ENCODE measurements at places on chromosomes 7 and 10. TPM values are rescaled to one million over a fixed set of nuclear protein-coding genes. Genes with fewer than 3 reads are reported as not detected.

Gene SPDYE5
- not detected for total RNA-seq

Gene MACC1
- under 0.01 TPM for total RNA-seq

Gene SRRT
- total RNA-seq = 53.6 TPM

Gene TFPI2
- 58.6 TPM for total RNA-seq

Gene DLX5
- not detected for total RNA-seq

Gene RAMP3
- total RNA-seq = not detected

Gene CFTR
- not detected for total RNA-seq

Gene IL15RA
- total RNA-seq = 12.5 TPM

Gene IL2RA
- not detected for total RNA-seq

Gene DNAH11
- total RNA-seq = not detected

Gene PSD
- 12.1 TPM for total RNA-seq

Gene FLNC
- 168 TPM for total RNA-seq

Gene NRAP
- total RNA-seq = not detected

Gene ATAD1
- total RNA-seq = 30.3 TPM

Gene PTPN20
- 1.0 TPM for total RNA-seq

Gene EFCAB10
- not detected for total RNA-seq

Gene ERV3-1
- total RNA-seq = 8.4 TPM

Gene ZC3HAV1L
- total RNA-seq = 21.4 TPM

Gene SEC31B
- 2.0 TPM for total RNA-seq

Gene SLC37A3
- 33.5 TPM for total RNA-seq

Gene MMRN2
- total RNA-seq = 0.70 TPM

Gene NOD1
- 10.0 TPM for total RNA-seq

Gene RASA4B
- 10.6 TPM for total RNA-seq

Gene CFAP69
- 0.17 TPM for total RNA-seq

Gene TMEM273
- total RNA-seq = not detected

Gene FKBP9
- 351 TPM for total RNA-seq

Gene NRCAM
- 31.8 TPM for total RNA-seq

Gene WASHC2C
- total RNA-seq = 24.5 TPM

Gene PRR15
- 112 TPM for total RNA-seq

Gene CLDN3
- not detected for total RNA-seq

Gene TNS3
- total RNA-seq = 59.6 TPM

Gene SYT15
- 2.2 TPM for total RNA-seq

Gene CYP3A4
- not detected for total RNA-seq

Gene SPDYE2B
- not detected for total RNA-seq

Gene SPRN
- total RNA-seq = 2.1 TPM

Gene CLDN4
- total RNA-seq = 0.68 TPM

Gene COL17A1
- 0.23 TPM for total RNA-seq

Gene SCART1
- total RNA-seq = 2.1 TPM

Data from pericardium fibroblast (primary cell).